ENCODE measurements at places on chromosomes 5 and 9.
A peak's percentile ranks its signal among the peaks of the same experiment; 100 is the strongest.

DNA sequence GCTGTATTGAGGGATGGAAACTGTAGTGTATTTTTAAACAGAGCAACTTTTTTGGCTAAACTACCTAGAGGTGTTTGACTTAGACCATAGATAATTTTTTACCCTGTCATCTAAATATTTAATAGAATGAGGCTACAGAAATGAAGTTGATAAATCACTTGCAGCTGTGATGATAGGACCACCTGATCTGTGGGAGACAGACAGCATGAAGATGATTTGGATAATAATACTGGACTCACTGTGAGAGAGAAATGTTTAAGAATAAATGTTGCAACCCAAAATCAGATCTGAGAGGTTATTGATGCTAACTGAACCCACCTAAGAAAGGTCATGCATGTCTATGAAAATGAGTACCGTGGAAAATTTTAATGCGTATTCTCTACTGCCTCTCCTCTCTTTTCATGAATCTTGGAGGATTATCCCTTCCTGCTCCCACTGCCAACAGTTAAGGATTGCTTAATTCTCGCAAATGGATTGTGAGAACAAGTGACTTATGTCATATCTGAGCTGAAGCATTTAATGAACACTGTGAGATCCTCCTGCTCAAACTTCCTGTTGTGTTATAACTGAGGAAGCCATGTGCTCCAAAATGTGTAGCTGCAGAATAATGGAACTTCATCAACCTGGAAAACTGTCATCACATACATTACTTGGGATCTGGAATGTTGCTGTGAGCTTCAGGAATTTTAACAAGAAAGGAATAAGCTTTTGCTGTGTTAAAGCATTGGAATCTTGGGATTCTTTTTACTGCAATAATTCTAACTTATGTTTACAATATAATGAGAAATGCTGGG is 617.9 kb upstream of the CDH18 start:
- DNase-seq: no peak

- no peak for DNase-seq
Observed at GRCh38 chr9:14967450-14968321, 57.5 kb upstream of the FREM1 start.

GRCh38 chr9:107180206-107180605 is 102.9 kb upstream of the RAD23B start:
- no peak for DNase-seq

DNA sequence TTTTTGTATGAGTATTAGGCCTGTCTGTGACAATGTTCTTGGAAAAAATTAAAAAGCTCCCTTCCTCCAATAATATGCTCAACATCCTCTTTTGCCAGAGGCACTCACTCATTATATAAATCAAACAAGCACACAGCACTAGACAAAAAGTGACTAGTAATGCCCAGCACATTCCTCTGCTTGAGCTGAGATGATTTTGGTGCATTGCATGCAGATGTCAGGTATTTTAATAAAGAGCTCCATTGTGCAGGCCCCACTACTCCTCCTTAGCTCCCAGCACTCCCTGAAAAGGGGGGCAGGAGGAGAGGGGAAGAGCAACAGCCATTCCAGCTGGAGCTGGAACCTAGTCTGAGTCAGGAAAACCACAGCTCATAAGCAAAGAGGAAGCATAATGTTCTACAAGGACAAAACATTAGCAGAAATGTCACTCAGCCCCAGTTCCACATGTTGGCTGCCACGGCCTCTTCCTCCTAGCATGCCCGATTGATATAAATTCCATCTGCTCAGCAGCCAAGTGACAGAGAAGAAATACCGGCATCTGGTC is 348.5 kb downstream of the BNC2 start:
- peak; percentile 91 for DNase-seq

GRCh38 chr9:93902051-93902779 is 52.9 kb downstream of the BARX1 start:
- no peak for DNase-seq

DNA sequence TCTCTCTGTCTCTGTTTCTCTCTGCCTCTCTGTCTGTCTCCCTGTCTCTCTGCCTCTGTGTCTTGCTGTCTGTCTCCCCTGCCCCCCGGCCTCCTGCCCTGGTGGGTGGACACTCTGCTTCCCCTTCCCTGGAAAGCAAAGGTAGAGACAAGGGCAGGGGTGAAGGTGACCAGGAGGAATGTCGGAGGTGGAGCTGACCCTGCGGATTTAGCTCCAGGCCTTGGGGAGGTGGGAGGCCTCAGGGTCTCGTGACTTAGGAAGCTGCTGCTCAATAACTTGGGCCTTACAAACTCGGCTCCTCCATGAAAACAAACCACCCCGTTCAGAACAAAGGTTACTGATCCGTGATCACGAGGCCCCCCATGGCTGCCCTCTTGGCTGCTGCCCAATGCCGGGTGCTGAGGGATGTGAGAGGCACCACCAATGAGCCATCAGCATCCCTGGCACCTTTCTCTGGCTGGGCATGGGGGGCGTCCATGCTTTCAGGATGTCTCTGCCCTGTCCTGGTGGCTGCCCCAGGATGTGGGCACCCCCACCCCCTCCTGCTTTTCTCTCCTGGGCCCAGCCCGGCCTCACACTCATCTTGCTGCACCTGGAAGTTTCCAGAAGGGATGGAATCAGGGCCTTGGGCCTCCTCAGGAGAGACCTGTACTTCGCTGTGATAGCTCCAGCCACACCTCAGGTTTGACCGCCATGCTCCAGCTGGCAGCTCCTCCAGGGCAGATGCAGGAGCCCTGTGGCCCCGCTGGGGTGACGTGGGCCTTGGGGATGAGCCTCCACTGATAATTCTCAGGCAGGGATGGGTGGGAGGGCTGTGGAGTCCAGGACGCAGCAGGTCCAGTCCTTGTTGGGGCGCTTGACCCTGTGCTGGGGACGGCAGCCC is 14.8 kb upstream of the SLC6A19 start:
- no peak for DNase-seq

GRCh38 chr5:140214831-140215230 is 39.8 kb downstream of the CYSTM1 start:
- DNase-seq: no peak

DNA sequence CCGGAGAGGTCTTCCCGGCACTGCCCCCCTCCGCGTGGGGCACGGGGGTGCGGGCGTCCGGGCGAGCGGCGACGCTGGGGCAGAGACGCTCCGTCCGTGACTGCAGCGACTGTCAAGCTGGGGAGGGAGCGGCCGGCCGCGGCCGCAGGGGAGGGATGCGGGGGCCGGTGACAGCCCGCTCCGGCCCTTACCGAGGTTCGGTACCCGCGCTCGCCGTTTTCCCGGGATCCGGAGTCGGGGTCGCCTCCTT is 400 bp downstream of the KDM4C start:
- DNase-seq: no peak

GRCh38 chr5:129679671-129680070 is 68.2 kb upstream of the MINAR2 start:
- DNase-seq: no peak

- DNase-seq: no peak
Observed at GRCh38 chr9:114499528-114499927, 5.7 kb downstream of the WHRN start.

- DNase-seq: no peak
Observed at GRCh38 chr9:76927540-76928240, 21.8 kb upstream of the PRUNE2 start.

DNA sequence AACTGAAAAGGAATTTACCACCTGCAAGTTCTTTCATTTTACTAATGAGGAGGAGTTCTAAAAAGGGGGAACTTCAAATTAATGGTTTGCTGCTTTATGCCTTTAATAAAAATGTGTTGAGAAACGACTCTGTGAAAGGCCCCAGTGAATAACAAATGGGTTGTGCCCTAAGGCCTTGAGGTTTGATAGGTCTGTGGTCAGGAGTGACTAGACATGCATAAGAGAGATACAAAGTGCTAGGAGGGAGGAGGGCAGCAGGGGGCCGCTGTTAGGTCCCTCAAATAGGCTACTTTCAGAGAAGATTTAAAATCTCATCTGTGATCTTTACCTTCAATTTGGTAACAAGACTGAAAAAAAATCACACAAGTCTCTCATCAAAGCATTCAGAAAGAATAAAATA is 58.3 kb downstream of the FAM81B start:
- DNase-seq: no peak

DNA sequence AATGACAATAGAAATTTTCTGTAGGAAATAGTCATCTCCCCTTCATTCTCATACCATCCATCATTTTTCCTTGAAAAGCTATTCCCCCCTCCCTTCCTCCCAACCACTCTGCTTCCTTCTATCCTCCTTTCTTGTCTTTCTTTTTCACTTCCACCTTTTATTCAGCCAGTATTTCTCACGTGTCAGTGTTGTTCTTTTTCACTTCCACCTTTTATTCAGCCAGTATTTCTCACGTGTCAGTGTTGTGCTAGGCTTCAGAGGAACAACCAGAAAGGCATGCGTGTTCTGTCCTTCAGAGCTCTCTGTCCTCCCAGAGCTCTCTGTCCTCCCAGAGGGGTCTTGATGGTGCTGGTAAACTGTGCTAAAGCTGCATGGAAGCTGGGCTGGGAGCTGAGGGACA is 419.6 kb downstream of the GADD45G start:
- no peak for DNase-seq

DNA sequence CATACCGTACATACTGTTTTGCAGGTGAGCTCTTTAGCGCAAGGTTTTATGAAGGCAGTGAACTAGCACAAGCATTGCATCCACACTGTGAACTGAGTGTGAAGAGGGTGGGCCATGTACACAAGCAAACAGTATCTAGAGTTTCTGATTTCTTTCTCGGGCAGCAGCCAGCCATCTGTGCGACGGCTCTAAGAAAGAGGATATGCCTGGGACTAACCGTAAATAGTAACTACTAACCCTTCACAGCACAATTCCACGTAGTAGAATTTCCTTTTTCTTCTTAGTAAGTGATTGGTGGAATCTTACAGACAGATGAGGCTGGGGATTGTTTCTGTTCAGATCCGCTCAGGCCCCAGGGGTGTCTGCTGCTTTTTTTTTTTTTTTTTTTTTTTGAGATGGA is 89.0 kb downstream of the DRD1 start:
- no peak for DNase-seq

GRCh38 chr5:873328-873727 is 19.3 kb downstream of the BRD9 start:
- no peak for DNase-seq

DNA sequence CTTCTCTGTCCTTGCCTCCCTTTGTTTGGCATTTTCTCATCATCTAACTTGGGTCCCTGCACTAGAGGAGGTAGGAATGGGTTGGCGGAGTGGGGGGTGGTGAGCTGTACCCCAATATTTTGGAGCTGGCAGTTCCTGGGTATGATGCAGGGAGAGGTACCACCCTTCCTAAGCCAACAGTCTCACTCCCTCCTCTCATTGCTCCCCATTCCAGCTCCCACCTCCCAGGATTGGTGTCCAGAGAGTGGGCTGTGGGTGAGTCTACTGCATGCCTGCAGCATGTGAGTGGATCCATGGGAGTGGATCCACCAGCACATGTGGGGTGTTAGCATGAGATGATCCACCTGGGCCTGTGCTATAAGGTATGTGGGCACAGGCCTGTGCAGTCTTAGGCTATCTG is 22.2 kb upstream of the MYORG start:
- DNase-seq: no peak

GRCh38 chr5:23103566-23103965 is 250.4 kb upstream of the CDH12 start:
- no peak for DNase-seq

- no peak for DNase-seq
Observed at GRCh38 chr5:172834415-172835289, 601 bp downstream of the ERGIC1 start.

DNA sequence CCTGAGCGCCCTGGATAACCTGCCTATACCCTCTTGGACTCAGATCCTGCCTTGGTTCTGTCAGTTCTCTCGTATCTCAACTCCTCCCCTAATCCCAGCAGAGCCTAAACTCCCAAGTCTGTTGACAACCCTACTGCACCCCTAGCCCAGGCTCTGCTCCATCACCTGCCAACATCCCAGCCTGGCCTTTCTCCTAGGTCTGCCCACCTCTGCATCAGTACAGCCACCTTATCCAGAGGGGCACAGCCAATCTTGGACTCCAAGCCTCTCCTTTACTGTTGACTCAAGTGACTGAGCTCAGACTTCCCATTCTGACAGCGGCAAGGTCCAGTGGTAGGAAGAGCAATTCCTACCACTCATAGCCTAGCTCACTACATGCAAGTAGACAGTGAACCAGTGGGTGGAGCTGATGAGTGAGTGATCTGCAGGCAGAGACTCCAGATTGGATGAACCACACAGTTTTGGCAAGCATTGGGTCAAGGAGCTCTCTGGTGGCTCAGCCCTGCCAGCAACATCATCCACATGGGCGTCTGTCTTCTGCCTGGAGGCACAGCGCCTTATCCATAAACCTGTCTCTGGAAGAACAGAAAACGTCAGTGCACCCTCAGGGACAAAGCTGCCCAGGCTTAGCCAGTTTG is 26.5 kb downstream of the TRMO start:
- DNase-seq: no peak

GRCh38 chr5:122753500-122753899 is 21.4 kb upstream of the SNX2 start:
- DNase-seq: no peak

DNA sequence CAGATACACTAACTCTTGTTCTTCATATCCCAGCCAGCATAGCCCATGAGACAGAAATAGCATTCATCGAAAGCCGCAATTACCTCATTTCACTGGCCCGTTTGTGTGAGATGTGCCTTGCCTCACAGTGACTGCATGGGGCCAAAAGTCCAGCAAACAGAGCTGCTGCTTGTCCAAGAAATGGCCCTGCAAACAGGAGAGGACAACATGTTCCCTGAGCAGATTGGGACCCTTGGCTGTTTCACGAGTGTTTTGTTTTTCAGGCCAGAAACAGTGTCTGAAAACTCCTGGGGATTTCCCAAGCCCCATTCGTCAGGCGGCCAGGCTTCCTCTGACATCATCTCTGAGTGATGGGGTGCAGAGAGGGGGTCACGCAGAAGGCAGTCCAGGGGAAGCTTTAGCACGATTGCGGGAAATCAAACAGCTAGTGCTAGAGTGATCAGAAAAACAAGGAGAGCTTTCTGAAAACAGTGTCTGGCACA is 503.6 kb upstream of the PAPPA start:
- DNase-seq: peak; percentile 62

DNA sequence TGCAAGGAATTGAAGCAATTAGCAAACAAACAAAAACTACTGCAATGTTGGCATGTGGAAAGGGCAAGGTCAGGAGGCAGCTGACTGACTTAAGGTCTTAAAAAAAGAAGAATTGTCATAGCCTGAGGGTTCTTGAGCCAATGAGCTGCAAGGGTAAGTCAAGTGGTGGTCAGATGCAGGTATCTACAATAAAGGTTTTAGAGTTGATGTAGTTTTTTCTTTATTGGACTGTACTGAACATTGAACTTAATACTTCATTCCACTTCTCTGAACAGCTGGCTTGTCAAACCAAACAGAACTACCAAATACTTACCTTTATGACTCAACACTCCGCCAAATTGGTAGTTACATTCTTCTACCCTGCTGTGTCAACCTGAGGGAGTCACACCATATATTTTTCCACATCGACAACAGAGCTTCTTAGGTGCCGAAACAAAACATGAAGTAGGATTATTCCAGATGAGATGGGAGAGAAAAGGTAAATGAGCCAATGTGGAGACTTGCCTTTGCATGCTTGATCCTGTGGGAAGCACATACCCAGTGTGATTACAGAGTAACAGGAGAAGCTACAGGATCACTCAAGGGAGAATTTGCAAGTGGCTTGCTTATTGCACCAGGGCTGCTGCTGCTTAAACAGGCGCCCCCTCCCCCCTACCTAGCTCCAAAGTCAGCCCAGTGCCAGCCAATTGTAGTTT is 35.3 kb downstream of the EQTN start:
- DNase-seq: no peak

Measured in BJ (cell line).